NCI-H524 (cell line): ENCODE measurements at places on chromosomes 2 and 18.
A peak's percentile ranks its signal among the peaks of the same experiment; 100 is the strongest.

DNA sequence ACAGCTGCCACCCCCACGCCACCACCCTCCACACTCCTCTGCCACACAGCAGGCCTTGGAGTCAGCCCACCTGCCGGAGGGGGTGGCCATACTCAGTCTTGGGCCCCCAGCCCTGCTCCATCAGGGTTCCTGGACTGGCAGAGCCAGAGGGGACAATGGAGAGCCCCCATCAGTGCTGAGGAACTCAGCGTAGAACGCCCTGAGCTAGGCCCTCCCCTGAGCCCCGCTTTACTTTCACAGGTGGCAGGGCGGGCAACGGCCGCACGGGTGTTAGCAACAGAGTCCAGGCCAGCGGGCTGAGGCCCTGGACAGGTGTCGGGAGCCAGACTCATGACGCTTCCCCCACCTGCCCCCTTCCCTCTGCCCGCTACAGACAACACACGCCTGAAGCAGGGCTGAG lies 47.1 kb downstream of the FOSL2 start:
- no peak for DNase-seq

DNA sequence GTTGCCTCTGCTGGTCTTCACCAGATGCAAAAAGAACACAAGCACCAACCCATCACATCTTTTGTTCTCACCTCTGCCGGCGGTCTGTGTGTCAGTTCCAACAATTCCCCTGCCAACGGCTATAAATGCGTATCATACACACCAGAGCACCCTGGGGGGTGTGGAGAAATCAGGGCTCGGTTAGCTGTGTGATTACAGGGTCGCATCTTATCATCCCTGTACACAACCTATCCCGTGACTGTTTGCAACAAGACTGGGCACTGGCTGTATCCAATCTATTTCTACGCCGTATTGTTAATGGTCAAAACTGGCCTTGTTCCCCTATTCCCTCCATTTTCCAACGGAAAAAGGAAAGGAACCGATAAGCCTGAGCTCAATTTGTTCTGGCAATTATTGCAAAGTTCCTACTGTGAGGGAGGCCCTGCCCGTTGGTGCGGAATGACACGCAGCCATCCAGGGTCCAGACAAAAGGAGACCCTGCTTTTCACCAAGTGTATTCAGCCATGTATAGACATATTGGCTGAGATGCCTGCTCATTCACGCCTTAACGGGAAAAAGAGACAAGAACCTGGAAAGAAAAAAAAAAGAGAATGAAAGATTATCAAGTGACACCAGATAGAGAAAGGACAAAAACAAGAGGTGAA lies 136.9 kb downstream of the CDH20 start:
- no peak for DNase-seq

DNA sequence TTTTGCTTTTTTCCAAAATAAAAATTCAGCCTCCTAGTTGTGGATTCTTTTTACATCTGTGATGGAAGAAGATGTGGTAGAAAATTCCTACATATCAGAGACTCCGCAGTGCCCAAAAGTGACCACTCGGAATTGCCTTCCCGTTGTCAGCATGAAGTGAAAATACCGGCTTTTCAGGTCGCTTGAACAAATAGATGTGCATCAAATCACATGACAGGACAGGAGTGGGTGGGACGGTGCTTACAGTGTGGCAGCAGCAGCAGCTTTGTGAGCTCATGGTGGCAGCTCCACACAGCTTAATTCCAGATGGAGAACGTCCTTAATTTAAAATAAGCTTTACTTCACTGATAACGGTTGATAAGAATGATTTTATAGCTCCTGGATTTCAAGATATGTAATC lies 20.3 kb downstream of the SALL3 start:
- no peak for DNase-seq

- DNase-seq, result no peak
Measured at GRCh38 chr2:152405206-152406118, 70.5 kb downstream of the FMNL2 start.

DNA sequence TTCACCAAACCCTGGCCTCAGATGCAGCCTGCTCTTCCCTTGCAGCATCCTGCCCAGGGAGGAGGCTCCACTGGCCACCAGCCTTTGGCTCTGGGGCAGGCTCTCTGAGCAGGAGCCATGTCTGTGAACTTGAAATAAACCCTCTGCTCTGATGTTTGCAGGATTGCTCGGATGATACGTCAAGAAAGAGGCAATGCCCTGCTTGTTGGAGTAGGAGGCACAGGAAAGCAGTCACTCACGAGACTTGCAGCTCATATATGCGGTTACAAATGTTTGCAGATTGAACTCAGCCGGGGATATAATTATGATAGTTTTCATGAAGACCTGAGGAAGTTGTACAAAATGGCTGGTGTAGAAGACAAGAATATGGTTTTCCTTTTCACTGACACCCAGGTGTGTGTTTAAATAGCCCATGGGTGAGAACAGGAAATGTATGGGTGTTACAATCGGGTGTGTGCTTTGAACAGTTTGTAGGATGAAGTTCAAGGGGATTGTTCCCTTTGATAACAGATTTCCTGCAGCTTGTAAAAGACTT lies 177.9 kb downstream of the DNAH6 start:
- DNase-seq, result no peak

GRCh38 chr2:159720676-159721075 lies 8.4 kb downstream of the MARCHF7 start:
- DNase-seq, result no peak

DNA sequence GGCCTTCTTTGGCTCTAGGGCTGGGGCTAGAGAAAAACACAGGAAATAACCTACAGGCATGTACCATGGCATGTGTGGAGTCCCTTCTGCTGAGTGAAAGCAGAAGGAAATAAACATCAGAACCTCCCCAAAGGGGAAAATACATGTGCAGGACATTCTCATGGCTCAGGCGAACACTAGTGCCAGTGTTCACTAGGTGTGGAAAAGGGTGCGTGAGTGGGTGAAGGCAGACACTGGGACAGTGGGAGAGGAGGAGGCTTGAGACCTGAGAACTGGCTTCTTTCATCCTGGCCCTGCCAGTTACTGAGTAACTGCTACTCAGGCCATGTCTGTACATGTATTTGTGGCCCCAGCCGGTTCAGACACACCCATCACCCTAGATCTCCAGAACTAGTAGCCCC lies 268.2 kb downstream of the PRKCE start:
- DNase-seq, result no peak

DNA sequence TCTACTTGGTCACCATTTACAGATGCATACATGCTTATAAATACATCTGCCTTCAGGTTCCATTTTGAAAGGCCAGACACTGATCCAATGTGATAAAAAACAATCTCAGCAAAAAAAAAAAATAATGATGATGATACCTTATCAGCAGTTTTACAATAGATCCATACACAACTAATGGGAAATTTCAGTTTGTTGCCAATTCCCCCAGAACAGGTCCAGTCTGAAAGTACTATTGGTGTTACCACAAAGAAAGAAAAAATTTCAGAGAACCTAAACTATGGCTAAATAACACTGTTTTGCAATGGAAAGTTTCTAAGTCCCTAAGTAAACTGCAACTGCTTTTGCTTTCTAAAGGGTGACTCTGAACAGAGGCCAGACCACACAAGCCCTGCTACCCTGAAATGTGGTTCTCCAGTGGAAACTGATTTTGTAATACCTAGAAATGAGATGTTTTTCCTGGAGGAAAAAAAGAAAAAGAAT lies 54.1 kb downstream of the LPIN2 start:
- DNase-seq, result no peak

DNA sequence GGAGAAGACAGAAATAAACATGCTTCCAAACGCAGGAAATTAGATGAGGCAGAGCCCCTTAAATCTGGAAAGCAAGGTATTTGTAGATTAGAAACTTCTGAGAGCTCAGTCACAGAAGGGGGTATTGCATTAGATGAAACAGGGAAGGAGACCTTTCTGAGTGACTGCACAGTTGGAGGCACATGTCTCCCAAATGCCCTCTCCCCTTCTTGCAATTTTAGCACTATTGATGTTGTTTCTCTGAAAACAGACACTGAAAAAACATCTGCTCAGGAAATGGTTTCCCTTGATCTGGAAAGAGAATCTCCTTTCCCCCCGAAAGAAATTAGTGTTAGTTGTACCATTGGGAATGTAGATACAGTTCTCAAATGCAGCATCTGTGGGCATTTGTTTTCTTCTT lies 33.5 kb downstream of the ZNF407 start:
- DNase-seq, result no peak

GRCh38 chr18:59516356-59517155 lies 157.5 kb upstream of the LMAN1 start:
- no peak for DNase-seq

- no peak for DNase-seq
Measured at GRCh38 chr2:160388464-160389263, 104.9 kb downstream of the RBMS1 start.

- no peak for DNase-seq
Measured at GRCh38 chr2:105765415-105766299, 20.9 kb downstream of the NCK2 start.

- DNase-seq, result no peak
Measured at GRCh38 chr2:157032017-157032416, 225.5 kb upstream of the GALNT5 start.

DNA sequence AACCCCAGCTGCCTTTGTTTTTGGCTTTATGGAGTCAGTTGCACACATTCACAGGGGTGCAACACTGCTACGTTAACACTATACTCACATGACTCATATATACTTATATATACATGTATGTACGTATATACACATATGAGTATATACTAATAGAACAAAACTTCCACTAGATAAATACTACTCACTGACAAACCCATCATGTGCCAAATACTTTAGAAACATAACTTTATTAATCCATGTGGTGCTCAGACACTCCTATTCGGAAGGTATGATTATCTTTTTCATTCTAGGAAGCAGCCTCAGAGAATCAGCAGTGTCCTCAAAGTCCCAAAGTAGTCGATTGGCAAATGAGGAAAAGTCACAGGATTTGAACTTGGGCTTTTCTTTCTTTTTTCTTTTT lies 7.9 kb downstream of the PMAIP1 start:
- no peak for DNase-seq

DNA sequence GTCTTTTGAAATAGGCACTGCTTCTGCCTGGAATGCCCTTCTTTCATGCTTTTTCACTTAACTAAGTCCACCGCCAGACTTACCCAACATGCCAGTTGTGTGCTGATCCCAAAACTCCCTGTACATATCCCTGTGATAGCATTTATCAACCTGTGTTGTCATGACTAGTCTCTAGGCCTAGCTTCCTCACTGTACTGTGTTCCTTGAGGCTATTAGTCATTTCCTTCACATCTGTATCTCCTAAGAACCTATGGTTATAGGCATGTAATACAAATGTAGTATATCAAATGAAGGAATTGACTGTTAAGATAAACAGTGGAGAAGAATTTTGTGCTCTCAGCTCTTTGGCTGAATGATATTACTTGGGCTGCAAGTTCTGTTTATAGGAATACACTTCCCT lies 184.3 kb downstream of the CYRIA start:
- DNase-seq, result no peak

GRCh38 chr2:23526114-23526513 lies 141.1 kb downstream of the KLHL29 start:
- DNase-seq, result no peak

DNA sequence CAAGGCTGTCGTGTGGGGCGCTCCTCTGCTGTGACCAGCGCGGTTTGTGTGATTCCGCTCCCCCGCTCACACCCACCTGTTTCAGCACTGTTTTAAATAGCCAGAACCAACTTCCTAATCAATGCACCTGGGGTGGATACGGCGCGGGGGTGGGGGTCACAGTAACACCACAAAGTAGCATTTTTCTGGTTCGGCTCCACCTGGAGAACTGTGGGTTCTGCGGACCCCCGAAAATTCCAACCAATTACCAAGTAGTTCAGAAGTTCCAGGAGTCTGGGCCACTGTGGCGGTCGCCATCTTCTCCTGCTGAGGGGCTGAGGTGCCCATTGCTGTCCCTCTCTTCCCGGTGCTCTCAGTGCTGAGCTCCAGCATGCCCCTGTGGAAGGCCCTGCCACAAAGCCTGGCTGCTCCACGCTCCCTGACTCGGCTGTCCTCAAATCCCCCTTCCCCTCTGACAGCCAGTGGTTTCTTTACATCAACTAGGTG lies 79.4 kb downstream of the GFPT1 start:
- DNase-seq, result no peak

GRCh38 chr2:60738679-60739078 lies 17.4 kb upstream of the PAPOLG start:
- no peak for DNase-seq

DNA sequence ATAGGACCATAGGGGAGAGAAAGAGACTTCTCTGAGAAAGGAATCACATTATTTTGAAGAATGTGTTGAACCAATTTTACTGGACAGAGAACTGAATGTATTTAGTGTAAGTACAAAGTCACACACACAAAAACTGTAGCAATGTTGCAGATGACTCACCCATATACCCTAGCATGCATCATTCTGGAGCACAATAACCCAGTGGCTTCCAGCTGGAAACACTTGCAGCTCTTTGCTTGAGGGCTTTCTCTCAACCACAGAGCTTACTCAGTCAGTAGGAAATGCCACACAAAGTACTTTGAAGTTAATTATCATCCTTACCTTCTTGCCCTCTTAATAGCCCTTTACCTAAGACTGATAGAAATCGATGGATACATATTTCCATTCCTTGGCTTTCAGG lies 760.0 kb upstream of the FSHR start:
- peak; percentile 11 for DNase-seq

DNA sequence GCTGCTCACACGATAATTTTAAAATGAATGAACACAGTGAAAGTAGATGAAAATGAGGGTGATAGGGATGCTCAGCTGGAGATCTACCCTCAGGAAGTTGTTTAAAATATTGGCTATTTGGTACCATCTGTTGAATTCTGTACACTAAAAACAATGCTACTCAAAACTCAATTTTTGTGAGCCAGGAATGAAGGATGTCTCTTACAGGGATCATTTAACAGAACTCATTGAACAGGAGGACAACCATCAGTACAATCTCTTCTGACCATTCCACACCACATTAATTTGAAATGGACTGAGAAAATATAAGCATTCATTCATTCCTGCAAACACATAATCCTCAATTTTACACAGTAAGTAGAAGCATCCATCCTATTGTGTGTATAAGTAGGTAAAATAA lies 1355.1 kb upstream of the CRIM1 start:
- DNase-seq, result no peak

DNA sequence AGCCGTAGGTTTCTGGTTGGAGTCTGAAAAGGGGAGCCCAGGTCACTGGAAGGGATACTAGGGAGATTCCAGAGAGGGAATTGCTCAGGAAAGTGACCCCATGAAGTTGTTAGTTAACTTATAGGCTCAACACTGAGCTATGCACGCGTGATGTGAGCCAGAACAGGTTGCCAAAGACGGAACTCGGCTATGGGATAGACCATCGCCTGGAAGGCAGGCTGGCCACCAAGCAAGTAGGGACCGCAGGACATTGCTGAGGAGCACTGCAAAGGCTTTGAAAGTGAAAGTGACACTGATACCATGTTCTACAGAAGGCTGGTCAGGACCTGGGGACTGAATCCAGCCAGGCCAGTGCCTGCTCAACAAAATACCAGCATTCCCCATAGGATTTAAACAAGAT lies 7.3 kb downstream of the FARP2 start:
- DNase-seq, result no peak

- DNase-seq, result no peak
Measured at GRCh38 chr2:20456636-20457426, 10.0 kb downstream of the RHOB start.

GRCh38 chr2:152555048-152555447 lies 162.2 kb downstream of the PRPF40A start:
- DNase-seq, result no peak

- DNase-seq, result no peak
Measured at GRCh38 chr2:70947556-70948184, 12.0 kb downstream of the ATP6V1B1 start.
